ENCODE measurements at places on chromosomes 5 and 9.

DNA sequence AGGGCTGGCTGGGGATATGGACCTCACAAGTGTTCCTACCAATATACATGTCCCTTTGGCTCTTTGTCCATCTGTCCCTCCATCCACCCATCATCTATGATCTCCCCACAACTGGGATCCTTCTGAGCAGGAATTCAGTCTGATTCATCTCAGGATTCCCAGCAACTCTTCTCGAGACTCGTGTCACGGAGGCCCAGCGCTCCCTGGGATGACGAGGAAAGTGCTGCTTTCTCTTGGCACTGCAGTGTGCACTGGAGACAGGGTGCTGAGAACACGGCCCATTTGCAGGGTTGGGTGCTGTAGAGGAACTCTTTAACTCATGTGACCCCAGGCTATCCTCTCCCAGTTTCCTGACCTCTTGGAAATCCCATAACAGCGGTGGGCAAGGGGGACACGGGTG, 72.9 kb downstream of the ANGPTL2 start:
- no peak for DNase-seq

DNA sequence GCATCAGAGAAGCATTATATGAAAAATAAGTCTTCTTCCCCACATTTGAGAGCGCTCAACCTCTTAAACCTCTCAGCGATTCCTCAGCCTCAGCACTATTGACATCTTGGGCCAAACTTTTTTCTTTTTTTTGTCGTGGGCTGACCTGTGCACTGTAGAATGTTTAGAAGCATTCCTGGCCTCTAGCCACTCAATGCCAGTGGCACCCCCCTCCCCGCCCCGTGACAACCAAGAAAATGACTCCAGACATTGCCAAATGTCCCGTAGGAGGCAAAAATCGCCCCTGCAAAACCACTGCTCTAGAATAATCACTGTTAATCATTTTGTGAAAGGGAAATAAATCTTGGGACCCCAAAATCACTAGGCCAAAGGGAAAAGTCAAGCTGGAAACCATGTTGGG, 129.1 kb upstream of the BOD1 start:
- DNase-seq = no peak

- no peak for DNase-seq
Measured at GRCh38 chr5:56986626-56986947, 34.7 kb upstream of the MIER3 start.

DNA sequence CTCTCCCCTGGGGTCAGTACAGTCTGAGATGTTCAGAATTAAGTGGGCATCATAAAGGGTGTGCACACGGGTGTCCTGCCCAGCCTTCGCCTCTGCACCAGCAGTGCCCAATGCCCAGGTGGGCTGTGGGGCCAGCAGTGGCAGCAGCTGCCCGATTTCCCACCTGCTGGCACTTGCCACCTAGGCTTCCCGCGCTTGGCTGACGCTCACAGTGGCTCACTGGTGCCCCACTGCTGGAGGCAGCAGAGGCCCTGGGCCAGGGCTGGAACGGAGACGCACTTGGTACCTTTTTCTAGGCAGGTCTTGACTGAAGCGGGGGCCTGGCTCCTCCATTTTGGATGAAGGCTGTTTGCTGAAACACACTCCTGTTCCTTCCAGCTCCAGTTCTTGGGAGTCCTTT, 17.0 kb downstream of the MRNIP start:
- no peak for DNase-seq

- no peak for DNase-seq
Measured at GRCh38 chr9:13431222-13431536, 151.7 kb upstream of the MPDZ start.

DNA sequence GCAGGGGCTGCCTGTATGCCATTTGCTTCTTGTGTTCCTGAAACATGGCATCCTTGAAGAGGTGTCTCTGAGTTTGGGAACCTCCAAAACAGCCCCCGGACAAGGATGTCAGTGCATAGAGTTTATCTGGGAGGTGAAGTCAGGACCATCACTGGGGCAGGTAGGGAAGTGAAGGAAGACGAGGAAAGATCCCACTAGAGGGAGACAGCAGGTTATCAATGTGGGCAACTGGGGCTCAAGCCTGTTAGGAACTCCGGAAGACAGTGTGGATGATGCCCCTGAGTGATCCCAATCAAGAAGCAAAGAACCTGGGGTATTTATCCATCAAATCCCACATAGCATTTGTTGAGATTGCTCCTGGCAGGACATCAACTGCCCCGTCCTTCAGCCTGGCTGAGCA, 233.1 kb downstream of the AGTPBP1 start:
- no peak for DNase-seq

DNA sequence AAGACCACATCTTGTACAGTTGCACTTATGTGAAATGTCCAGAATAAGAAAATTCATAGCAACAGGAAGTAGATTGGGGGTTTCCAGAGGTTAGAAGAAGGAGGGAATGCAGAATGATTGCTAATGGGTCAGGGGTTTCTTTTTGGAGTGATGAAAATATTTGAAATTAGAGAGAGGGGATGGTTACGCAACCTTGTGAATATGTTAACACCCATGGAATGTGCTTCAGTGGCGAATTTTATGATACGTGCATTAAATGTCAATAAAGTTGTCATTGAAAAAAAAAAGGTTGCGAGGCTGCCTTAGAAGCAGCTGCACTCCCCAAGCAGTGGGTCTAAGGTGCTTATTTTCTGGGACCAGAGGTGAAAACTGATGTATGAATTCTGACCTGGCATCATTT, 64.4 kb upstream of the SUB1 start:
- DNase-seq = no peak

- no peak for DNase-seq
Measured at GRCh38 chr5:5418006-5418405, 4.5 kb upstream of the ICE1 start.

DNA sequence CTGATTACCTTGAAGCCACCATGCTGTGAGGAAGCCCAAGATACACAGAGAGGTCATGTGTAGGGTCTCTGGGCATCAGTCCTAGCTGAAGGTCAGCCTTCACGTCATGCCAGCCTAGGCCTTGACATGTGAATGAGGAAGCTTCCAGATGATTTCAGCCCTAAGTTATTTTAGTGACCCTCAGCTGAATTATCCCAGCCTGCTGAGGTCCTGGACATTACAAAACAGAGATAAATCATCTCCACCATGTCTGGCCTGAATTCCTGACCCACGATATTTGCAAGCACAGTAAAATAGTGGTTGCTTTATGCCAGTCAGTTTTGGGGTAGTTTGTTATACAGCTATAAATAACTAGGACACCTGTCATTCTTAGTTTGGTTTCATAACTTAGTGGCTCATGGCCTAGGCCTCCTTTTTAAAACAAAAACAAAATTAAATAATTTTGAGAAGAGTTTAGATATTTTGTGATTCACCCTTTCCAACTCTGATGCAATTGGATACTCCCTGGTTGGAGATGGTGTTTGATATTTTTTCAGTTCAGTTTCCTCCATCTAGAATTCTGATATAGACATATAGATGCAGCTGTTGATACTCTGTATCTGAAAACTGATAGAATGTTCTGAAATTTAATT, 571.3 kb upstream of the CLINT1 start:
- no peak for DNase-seq

GRCh38 chr5:176366232-176366894, 1.1 kb downstream of the ARL10 start:
- no peak for DNase-seq

Measured in effector memory CD4-positive, alpha-beta T cell (primary cell).